Suppressor macrophage treated with lipopolysaccharide for 4 hours (primary cell): ENCODE measurements at places on chromosomes 2 and 18.

GRCh38 chr18:32455361-32455760 is 15.3 kb downstream of the GAREM1 start:
- DNase-seq: no peak

DNA sequence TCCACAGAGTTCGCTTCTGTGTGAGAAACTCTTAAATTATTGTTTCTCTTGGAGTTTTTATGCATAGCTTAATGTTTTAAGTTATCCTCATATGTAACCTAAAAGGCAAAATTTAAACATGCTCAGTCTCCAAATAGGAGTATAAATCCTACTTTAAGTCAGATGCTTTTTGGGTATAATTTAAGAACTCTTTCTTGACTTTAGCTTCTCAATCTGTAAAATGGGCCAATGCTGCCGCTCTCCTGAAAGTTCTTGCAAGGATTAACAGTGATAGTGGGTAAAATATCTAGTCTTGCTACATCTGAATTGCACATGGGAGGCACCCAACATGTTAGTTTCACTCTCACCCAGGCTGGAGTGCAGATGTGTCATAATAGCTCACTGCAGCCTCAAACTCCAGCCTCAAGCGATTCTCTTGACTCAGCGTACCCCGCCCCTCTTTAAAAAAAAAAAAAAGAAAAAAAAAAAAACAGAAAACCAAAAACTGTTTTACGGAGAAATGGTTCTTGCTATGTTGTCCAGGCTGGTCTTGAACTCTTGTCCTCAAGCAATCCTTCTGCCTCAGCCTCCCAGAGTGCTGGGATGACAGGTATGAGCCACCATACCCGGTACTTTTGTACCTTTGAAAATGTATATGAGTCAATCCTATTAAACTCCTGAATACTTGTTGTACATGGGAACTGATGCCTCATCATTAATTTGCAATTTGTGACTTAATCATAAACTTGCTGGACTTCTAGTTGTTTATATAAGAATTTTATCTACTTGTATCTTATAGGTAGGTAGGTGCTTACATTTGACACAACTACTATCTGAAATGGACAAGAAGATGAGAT is 1.8 kb downstream of the FBXO48 start:
- DNase-seq: peak; percentile 75

- no peak for DNase-seq
Observed at GRCh38 chr2:43149482-43150107, 76.8 kb downstream of the ZFP36L2 start.

DNA sequence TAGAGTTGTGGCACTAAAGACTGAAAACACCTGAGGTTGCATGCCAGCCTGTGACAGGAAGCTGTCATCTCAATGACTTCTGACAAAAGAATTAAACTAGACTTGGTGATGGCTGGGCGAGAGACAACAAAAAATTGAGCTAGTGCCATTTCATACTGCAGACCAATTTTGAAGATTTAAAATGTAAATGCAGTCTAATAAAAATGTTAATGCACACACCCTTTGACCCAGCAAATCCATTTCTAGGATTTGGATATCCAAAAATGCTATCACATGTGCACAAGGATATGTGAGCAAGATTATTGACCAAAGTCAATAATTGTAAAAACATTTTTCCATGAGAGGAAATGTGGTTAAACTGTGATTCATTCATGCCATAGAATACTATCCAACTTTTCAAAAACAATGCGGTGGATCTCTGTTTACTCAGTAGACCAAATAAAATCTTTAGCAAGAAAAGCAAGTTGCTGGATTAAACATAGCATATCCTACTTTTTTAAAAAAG is 5.6 kb downstream of the FBXO36 start:
- DNase-seq: no peak

GRCh38 chr2:172072303-172072702 is 13.0 kb upstream of the DLX1 start:
- DNase-seq: no peak

- DNase-seq: no peak
Observed at GRCh38 chr2:132442278-132442677, 25.7 kb downstream of the GPR39 start.

GRCh38 chr2:147373800-147374422 is 470.9 kb upstream of the ACVR2A start:
- no peak for DNase-seq

DNA sequence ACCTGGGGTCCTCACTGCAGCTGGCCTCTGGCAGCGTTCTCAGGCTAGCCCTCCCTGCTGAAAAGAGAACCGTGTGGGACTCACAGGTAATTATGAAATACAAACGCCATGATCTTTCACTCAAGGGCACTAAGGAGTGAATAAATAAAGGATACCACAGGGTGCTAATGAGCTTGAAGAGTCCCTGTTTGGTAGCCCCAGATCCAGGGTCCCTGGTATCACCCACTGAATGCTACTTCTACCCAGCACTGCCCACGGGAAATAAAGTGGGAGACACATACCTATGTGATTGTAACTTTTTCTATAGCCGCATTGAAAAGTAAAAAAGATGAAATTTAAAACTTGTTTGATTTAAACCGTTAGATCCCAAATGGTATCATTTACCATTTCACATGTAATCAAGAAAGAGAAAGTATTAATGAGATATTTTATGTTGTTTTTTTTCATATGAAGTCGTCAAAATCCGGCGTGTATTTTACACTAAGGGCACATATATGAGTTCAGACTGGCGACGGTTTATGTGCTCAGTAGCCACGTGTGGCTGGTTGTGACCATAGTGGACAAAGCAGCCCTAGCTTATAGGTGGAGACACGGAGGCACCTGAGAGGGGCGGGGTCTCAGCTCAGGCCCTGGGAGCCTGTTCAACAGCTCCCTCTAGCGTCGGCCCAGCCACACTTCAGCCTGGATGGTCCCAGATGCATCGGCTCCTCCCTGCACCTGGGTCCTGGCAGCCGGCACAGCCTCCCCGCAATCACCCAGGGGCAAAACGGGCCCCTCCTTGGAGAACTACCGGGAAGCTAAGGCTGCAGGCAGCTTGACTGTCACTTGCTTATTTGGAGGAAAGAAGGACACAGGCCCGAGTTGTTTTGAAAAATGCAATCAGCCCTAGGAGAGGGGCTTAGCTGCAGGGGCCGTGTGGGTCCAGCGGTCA is 39.2 kb downstream of the ODC1 start:
- DNase-seq: peak; percentile 72

DNA sequence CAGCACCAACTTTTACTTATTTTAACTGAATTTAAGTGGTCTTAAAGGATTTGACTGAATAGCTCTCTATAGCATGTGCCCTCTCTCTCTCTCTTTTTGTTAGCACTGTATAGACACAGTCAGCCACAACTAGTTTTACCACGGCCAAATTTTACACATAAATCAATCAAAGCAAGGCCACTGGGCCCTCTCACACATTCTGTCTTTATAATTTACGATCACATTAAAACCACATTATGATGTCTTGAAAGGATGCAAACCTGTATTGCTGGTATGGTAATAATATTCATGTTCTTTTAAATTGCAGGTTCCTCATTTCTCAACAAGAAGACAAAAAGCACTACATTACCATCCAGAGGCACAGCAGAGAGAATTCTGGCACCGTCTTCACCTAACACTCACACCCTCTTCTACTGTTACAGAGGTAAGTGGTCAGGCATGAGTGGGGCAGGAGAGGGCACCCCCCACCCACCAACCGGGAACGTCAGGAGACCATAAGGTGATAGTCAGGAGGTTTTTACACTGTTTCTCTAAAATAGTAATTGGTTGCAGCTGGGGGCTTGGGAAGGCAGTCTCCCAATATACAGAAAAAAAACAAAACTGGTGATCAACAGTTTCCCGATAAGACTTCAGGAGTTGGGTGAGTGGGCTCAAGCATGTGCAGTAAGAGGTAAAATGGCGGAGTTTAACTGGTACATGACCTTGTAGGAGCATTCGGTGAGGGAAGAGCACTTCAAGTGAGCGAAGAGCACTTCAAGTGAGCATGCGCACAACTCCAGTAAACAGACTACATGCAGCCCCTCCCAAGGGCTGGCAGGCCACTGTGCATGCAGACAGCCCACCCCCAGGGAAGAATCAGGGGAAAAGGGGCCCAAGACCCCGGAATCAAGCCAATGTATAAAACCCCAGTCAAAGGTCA is 296.7 kb downstream of the PIEZO2 start:
- no peak for DNase-seq

DNA sequence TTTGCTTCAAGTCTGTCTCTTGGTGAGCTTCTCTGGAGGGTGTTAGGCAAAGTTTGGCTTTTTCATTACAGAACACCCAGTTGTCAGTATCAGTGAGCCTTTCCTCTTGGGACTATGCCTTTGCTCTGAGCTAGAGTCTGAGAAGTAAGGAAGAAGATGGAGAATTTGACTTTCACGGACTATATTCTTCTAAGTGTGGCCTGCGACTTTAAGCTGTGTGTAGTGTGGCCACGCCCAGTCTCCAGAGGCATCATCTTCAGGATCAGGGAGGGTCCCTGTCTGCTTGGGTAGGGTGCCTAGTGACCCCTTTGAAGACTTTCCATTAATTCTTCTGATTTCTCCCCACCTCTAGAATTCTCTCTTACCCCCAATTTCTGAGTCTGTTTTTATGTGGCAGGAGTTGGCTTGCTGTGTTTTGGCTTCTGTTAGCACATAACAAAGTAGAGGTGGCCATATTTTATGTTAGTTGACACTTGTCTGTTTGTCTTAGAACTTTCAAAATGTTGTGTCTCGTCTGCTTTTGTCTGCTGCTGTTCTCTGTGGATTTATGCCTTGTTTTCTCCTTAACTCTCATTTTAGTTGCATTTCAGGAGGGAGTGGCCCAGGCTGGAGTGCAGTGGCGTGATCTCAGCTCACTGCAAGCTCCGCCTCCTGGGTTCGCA is 8.6 kb downstream of the PLEKHB2 start:
- no peak for DNase-seq

DNA sequence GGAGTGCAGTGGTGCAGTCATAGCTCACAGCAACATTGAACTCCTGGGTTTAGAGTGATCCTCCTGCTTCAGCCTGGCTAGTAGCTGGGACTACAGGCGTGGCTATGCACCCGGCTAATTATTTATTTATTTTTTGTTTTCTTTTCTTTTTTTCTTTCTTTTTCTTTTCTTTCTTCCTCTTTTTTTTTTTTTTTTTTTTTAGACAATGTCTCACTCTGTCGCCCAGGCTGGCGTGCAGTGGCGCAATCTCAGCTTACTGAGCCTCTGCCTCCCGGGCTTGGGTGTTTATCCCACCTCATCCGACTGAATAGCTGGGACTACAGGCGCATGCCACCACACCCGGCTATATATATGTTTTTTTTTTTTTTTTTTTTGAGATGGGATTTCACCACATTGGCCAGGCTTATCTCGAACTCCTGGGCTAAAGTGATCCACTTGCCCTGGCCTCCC is 1.4 kb upstream of the ANXA4 start:
- DNase-seq: peak; percentile 57

GRCh38 chr2:11319939-11320338 is 24.5 kb downstream of the ROCK2 start:
- DNase-seq: no peak

DNA sequence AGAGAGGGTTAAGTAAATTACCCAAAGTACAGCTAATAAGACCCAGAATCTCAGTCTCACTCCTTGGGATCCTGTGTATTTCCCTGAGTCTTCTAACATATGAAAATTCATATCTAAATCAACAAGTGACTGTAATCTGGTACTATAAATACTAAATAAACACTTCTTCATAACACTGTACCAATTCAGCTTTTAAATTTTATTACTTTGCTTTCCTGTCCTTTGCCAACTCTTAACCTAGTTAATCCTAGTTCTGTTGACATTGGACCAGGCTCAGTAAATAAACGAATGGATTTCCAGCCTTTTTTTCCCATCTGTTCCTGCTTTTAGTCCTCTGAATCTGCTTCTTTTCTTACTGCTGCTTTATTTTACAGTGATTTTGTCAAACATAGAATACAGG is 13.8 kb downstream of the MRPL35 start:
- DNase-seq: no peak

DNA sequence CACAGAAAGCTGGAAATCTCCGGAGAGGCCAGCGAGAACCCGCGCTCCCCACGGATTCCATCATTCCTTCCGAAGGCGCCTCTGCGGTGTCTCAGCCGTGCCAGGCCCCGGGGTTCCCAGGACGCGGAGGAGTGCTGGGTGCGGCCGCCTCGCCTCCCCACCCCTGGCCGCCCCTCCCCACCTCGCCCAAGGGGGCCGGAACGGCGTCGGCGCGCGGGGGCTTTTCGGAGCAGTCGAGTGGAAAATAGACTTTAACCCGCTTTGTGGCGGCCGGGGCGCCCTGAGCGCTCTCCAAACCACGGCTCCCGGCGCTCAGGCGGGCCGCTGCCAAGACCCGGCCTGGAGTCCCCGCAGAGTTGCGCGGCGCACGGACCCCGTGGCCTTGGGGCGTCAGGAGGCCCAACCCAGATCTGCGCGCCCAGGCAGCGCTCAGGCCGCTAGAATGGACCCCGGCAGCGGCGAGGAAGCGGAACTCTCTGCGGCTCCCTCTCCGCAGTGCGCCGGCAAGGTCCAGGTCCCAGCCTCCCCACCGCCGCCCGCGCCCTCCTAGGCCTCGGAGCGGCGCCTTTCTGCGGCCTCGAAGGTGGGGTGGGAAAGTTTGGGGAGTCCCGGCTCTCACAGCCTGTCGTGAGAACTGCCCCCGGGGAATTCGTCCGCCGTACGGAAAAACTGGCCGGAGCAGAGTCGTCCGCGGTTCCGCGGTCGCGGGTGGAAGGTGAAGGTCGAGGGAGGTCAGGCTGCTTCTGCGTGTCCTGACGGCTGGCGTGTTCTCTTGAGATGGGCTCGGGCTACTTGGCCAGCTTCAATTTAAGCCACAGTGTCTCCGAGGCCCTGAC is 1.2 kb upstream of the EMX1 start:
- peak; percentile 34 for DNase-seq

DNA sequence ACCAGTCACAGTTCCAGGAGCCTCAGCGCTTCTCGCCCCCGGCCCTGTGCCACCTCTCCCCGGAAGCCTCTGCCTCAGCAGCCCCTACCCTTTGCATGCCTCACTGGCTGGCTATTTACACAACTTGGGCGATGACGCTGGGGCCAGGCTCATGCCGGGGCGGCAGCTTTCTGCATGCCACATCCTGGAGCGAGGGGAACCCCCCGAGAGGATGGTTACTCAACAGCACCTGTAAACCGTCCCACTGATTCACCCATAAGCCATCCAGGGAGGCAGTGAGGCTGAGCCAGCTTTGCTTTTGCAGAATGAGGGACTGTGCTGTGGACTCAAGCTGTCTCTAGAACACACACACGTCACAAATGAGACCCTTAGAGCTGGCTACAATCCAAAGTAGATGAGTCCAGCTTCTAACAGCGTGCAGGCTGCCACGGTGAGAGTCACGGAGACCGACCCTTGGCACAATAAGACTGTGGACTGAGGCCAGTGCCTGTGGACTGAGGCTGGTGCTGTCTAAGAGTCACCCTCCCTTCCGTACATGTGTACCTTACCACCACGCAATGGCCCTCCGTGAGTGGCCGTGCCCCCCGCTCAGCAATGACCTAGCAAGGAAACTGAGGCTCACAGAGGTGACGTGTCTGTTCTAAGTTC is 45.6 kb upstream of the ODC1 start:
- DNase-seq: peak; percentile 25

DNA sequence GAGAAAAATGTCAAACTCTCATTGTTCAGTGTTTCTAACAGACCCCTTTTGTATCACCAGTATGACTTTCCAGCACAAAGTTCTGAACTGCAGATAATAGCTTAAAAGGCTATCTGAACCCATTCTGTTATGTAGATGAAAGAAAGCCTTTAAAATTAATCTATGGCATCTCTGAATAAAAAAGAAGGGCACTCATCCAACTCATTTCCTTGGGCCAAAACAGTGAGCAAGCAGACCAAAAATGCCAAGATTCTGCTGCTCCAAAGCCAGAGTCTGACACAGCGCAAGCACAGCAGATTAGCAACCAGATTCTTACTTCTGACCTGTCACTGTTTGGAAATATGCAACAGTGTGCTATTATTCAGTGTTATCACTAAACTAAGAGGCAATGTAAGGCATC is 22.6 kb upstream of the ITGA6 start:
- no peak for DNase-seq
